CD8-positive, alpha-beta T cell (primary cell): ENCODE measurements at places on chromosomes 3 and 15.
A peak's percentile ranks its signal among the peaks of the same experiment; 100 is the strongest.

DNA sequence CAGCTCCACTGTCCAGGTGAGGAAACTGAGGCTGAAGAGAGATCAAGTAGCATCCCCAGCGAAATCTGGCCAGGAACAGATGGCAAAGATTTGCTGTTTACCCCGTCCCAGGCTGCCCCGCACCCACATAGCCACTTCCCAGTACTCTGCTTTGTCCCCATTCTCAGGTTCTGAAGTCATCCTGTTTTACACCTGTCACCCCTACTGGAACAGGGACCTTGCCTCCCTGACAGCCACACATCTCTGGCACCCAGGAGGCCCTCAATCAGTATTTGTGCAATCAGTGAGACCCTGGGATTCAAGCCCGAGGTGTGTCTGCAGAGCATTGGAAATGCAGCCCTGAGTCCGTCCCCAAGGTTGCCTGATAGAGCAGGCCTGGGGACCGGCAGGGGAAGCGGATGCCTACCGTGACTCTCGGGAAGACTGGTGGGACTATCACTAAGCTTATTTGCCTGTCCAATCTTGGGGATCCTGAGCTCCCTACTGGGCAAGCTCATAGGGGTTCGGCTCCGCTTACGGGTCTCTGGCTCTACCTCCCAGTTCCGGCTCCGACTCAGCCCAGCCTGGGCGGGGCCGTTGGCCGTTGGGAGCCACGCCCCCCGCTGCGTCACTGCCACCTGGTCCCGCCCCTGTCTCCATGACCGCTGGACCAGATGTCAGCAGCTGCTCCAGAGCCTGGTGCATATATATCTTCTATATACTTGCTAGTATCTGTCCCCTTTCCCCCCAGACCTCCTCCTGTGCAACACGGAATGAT, 17.5 kb upstream of the FANCD2 start:
- peak; percentile 58 for DNase-seq

- DNase-seq = no peak
Observed at GRCh38 chr3:177569875-177570657, 372.8 kb upstream of the TBL1XR1 start.

DNA sequence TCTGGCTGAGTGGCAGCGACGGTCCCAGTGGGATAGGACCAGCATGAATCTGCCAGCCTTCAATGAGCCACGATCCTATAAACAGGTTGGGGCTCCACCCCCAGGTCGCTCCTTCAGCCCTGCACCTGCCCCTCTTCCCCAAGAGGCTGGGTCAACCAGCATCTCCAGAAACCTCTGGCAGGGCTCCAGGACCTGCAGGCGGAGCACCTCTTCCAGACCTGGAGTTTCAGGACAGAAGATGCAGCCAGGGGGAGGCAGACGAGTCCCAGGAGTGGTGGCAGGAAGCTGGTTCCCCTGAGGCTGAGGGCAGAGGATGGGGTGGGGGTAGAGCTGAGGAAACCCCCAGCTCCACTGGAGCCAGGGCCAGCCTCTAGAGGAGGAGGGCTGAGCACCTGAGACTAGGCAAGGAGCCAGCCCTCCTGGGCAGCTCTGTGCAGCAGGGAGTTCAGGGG, at the start of gene PLA2G4D:
TSS of gene PLA2G4D (minus strand) at position 51 of the 452 bp plus-strand sequence. CDS start 103 bp downstream, outside the sequence.
- DNase-seq = no peak

DNA sequence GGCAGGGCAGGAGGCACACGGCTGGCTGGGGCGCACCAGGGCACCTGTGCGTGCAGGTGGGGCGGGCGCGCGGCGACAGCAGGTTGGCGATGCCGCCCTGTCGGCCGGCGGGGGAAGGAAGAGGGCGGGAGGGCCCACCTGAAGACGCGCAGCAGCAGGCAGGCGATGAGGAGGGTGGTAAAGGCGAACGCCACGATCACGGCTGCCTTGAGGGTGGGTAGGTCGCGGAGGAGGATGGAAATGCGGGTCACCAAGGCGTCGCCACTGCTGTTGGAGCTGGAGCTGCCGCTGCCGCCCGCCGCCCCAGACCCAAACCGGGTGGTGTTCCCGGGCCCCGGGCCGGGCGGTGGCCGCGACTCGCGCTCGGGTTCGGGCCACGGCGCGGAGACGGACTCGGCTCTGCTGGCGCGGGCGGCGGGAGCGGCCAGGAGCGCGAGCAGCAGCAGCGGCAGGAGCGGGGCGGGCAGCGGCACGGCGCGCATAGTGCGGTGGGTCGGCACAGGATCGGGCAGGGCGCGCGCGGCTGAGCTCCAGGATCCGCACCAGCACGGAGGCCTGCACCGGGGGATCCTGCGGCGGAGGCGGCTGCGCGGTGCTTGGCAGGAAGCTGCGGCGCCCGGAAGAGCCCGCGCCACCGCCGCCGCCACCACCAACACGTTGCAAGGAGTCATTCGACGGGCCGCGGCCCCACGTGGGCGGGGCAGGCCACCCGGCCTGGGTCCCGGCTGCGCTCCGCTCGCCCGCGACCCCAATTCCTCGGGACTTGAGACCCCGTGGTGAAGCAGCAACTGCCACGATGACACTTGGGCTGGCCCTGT, at the start of gene FAM174B:
TSS of gene FAM174B (minus strand) at position 598 of the 818 bp plus-strand sequence.
- peak; percentile 20 for DNase-seq

- no peak for DNase-seq
Observed at GRCh38 chr3:198051836-198052235, 91.8 kb downstream of the LMLN start.

DNA sequence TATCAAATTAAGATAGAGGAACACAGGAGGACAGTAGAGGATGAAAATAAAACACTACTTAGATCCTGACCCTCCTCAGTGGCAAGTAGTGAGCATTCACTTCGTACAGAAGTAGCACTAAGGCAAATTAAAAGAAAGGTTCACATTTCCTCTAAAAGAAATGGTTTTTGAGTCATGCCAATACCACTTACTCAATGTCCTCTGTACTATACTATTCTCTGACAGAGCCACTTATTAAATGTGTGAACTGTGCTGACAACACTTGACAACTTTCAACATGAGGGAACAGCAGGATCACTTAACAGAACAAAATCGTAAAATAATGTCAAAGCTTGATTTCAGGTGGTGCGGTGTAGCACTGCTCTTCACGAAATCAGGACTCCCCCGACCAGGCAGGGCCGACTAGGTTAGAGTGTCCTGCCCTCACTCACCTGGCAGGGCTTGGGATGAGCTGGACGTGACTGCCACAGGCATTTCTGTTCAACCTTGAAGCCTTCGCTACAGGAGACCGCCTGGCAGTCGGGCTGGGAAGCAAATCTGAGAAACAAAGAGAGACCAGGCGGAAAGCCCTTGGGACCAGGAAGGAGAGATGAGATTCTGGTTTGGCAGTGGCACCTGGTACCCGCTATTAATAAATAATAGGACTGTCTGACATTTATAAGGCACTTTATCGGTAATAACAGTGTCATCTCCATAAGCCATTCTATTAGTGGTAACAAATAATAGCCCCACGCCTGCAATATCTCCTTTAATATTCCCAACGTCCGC, 611 bp upstream of the SLC27A2 start:
- no peak for DNase-seq

DNA sequence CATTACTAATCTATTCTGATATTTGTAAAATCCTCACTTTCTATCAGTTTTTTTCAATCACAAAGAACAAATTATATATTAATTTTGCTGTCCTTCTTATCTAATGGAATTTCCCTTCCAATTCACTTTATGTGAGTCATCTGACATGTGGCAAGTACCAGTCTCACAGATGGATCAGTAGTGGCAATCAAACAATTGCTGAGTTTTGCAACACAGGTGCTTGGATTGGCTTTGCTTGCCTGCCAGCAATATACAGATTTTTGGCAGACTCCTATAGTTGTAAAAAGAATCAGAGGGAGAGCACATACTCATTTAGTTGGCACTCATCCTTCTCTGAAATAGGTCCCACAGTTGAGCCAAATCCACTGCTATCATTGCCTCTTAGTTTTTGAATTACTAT, 83.7 kb downstream of the BCHE start:
- no peak for DNase-seq

DNA sequence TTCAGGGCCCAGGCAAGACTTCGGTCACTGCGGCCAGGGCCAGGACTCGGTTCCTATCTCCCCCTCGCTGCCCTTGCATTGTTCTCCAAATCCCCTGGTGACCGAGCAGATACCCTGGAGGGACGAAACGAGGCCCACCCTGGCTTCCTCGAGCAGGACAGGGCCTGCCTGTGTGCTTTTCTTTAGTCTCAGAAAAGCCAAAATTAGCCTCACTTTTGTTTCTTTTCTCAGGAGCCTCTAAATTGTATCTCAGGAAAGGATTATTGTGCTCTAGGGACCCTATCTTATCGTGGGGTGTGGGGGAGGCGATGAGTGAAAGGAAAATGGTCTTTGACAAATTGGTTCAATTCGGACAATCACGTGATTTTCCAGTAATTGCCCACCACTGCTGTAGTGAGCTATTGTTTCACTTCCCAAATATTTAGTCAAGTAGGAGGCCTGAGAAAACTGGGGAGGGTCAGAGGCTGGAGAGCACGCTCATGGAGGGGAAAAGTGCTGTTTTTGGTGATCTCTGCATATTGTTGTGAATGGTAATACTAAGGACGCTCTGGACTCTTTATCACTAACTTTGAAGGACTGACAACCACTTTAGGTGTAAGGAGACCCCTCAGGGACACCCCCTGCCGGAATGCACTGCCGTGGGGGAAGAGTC, 61.6 kb downstream of the TMEM44 start:
- no peak for DNase-seq

DNA sequence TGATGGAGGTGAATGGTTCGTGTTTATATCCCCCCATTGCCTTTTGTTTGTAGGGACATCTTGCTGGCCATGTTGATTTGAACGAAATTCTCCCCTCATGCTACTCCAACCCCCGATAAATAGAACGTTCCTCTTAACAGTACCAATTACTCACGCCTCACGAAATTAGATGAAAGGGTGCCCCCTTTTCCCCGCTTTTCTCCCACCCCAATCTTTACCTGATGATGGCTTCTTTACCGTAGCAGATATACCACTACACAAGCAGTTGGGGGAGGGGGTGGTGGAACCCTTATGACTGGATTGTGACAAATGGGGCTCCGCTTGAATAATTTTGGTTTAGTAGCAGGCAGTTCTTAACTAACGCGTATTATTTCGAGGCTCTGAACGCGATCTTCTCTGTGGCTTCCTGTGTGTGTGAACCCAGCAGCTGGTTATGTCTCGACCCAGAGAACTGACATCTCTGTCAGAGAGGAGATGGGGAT, 1.1 kb downstream of the PIAS1 start:
- DNase-seq = peak; percentile 77

GRCh38 chr3:156460206-156460611, 94.7 kb downstream of the SSR3 start:
- no peak for DNase-seq

GRCh38 chr15:40006003-40006402, 33.0 kb downstream of the SRP14 start:
- no peak for DNase-seq

DNA sequence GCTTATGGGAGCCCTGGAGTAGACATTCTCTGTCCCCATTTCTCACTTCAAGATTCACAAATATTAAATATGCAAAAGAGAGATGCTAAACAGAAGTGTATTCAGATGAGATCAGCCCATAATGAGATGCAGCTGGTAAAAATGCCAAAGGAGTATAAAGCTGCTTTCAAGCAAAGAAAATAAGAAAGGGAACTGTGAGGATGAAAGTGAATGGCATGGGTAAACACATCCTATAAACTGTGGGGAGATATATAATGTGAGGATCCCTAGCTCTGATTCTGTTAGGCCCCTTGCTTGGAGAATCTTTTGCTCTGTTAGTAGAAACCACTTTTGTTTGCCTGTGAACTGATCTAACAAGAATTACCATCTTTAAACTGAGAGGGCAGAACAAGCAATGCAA, 396.6 kb downstream of the SOX2 start:
- no peak for DNase-seq

- no peak for DNase-seq
Observed at GRCh38 chr3:16203031-16203430, 28.6 kb downstream of the GALNT15 start.

GRCh38 chr3:194212845-194213331, 76.9 kb downstream of the HES1 start:
- no peak for DNase-seq

GRCh38 chr3:139121513-139122220, 77.0 kb upstream of the PRR23C start:
- no peak for DNase-seq

- no peak for DNase-seq
Observed at GRCh38 chr3:195836476-195837135, 24.9 kb upstream of the MUC4 start.

DNA sequence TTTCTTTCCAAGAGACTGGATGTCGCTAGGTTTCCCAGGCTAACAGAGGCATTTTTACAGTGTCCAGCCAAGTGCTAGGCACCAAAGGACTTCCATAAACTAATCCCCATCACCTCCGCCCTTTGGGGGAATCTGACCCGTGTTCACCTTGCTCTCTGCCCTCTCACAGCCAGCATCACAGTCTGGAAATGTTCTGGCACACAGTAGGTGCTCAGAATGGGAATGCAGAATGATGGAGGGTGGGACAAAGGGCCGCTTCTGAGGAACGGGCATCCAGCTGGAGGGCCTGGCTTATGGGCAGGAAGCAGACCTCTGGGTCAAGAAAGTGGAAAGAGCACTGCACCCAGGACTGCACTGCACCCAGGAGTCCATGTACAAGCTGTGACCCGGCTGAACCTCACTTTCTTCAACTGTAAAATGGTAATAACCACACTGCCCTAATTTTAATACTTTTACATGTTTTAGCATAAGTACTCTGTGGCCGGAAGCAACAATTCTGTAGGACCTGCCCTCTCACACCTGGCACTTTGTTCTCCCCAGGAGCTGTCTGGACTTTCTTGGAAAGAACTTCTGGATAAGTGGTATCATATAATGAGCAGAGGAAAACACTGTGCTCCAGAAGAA, 901 bp upstream of the NMB start:
- DNase-seq = no peak

DNA sequence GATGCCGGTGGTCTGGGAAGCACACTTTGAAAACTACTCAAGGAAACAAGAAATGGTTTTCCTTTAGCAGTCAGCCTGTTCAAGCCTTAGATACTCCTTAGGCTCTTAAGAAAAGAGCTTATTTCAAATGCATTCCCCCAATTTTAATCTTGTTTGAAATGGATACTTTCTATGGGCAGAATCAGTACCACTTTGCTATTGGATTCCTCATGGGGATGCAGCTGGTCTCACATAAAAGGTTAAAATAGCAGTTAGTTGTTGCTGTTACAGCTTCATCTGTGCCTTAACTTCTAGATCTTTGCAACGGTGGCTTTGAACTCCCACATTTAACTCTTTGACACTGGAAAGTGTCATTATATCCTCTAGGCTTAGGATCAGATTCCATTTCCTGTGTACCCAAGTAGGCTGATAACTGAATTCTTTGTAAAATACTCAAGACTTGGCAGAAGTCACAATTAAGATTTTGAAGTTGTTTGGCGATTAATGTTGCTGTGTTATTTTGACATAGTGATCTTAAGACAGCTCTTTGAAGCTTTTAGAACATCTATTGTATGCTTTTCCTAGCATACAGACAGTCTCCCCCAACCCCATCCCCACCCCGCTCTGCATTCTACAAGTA, 2.2 kb downstream of the THBS1 start:
- DNase-seq = no peak

DNA sequence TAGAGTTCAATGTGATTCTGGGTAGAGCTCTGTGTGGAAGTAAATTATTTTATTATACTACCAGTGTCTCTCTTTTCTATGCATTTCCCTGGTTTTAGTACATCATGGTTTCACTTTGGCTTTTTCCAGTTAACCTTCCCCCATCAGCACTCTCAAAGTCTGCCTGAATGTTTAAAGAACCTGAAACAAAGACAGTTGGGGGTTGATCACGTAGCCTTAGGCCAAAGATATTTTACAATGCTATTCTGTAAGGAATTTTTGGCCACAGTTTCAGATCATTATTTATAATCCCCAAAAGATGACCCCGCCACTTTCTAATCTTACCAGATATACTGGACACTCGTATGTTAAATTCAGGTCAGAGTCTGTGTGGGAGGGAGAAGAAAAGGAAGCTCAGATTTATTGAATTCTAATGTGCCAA, 156.3 kb upstream of the TMC3 start:
- DNase-seq = no peak
